T-helper 2 cell (primary cell): ENCODE measurements at places on chromosomes 7 and 10.

DNA sequence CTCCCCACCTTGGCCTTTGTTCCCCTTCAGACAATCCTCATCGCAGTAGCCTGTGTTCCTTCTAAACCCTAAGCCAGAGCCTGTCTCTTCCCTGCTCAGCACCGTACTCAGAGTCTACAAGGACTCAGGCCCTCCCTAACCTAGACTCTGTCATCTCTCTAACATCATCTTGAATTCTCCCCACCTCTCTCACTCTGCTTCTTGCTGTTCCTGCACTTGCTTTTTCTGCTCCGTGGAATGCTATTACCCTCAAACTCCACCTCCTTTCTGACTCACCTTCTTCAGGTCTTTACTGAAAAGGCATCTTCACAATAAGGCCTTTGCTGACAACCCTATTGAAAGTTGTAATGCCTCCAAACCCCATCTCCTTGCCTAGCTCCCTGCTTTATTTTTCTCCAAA is 141.0 kb downstream of the DKK1 start:
- DNase-seq, result no peak

DNA sequence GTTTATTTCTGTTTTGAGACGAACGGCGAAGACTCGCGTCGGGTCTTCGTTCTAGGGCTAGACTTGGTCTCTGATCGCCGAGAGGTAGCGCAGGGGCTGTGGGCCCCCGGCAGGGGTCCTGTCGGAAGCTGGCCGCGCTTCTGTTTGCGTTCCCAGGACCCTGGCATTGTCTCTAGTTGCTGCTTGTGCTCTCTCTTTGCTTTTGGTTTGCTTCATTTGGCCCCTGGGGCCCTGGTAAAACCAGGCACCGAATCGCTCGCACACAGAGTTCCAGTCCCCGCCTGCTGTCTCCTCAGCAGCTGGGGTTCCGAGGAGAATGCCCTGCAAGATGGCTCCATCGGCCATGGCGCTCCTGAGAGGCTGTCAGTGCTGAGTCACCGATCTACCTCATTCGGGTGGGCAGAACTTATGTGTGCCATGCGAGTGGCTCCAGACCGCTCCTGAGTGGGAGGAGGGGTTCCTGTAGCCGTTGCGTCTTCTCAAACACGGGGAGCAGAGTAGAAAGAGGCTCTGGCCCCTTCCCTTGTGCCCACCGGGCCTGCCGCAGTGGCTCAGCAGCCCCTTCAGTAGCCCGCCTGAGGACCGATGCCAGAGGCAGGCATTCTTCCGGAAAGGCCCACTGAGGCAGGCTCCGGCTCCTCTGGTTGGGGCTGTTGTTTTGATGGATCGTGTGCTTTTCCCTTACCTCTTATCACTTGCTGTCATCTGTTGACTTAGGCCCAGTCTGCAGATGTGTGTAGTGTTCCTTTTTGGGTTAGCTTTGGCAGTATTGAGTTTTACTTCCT is 826 bp downstream of the CHPF2 start:
- DNase-seq, result no peak

- DNase-seq, result no peak
These were observed 5.5 kb downstream of the CPA5 start for GRCh38 chr7:130349911-130350782.

GRCh38 chr7:136058546-136058945 is 81.4 kb upstream of the MTPN start:
- no peak for DNase-seq

DNA sequence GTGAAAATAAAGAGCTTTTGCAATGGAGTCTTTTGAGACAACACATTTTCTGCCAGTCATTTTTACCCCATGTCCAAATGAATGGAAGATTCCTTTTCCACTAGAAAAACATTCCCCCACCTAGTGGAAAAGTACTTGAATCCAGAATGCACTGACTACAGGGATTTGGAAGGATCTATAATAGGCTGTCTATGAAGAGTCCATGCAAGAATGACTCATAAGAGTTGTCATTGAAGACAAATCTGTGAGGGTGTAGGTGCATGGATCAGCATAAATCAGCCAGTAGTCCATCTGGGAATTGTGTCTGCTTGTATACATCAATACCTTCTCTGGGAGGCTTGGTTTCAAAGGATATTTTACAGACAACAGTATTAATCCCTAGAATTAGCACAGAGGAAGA is 32.5 kb upstream of the TRUB1 start:
- DNase-seq, result no peak

DNA sequence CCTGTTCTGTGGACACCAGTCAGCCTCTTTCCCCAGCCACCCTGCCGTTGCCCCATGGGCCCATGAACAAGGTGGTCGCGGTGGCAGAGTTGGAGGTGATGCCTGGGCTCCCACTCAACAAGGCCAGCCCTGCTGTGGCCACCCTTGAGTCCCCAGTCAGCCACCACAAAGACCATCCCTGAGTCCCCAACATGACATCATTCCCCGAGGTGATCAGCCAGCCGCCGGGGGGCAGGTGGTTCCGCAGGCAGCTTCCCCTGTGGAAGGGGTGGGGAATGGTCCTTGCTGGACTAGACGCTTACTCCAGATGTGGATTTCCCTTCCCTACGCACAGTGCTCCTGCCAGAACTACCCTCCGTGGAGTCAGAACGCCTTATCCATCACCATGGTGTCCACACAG is 271.7 kb downstream of the PTPRN2 start:
- no peak for DNase-seq

GRCh38 chr7:3725155-3726059 is 424.4 kb downstream of the SDK1 start:
- no peak for DNase-seq

- no peak for DNase-seq
These were observed 46.0 kb downstream of the FOXK1 start for GRCh38 chr7:4727914-4728705.

GRCh38 chr7:18655912-18656311 is 160.4 kb downstream of the HDAC9 start:
- no peak for DNase-seq

- DNase-seq, result no peak
These were observed 390.6 kb downstream of the SDK1 start for GRCh38 chr7:3691478-3692158.

GRCh38 chr10:118710487-118710886 is 44.3 kb downstream of the CACUL1 start:
- no peak for DNase-seq

DNA sequence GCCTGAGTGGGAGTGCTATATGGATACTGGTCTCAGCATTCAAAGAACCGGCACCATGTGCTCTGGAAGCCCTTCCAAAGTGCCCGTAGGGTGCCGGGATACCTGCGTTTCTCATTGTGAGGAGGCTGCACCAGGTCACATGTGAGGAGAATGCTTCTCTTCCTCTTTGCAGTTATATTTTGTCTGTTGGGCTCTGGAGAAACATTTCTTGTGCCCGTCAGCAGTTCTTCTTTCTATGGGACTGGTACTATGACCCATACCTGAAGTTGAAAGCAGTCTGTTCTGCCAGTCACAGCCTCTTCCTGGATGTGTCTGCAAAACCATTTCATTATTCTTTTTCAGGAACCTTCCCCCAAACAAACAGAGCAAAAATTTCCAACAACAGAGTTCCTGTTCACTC is 465.0 kb downstream of the SUGCT start:
- no peak for DNase-seq

DNA sequence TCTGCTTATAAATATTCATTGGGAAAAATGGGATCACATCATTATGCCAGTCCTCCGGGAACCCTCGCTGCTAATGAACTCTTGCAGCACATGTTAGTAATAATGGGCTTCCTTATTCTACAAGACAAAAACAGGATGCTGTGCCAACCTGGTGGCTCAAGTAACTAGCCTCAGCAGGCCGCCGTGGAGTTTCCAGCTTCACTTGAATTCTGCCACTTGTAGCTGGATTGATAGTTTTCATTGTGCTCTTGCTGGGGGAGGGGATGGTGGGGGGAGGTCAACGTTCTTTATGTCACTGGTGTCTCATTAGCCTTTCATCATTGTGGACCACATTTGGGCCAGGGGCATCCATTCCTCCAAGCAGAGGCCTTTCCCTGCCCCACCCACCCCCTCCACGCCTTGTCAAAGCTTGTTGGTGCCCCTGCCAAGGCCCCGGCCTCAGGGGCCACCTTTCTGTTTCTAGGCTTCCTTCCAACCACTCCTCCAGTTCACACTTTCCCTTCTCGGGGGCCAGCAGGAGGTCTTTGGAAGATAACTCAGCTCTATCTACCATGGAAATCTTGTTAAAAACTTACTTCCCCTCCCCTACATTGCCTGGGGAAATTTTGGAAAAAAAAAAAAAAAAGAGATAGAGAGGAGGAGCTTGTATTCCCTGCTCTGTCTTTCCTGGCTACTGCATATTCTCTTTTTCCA is 153.9 kb downstream of the BMPER start:
- DNase-seq, result no peak

DNA sequence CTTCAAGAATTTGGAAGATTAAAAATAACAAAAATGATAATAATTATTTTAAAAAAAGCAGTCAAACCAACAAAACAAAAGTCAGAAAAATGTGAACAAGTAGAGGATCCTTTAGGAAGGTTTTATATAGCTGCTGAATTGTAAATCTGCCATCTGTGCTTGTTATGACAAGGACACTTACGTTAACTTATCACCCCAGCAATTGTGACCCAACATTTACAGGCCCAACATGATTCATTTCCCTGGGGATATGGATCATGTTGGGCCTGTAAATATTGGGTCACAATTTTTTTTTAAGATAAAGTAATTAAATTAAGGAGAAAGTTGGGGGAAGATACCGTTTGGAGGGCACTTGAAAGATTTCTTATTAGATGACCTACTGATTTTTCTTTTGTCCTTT is 261.4 kb upstream of the HABP2 start:
- no peak for DNase-seq

- DNase-seq, result no peak
These were observed 10.2 kb upstream of the CADPS2 start for GRCh38 chr7:122896509-122896908.

GRCh38 chr7:107474104-107474521 is 4.3 kb downstream of the GPR22 start:
- DNase-seq, result no peak

DNA sequence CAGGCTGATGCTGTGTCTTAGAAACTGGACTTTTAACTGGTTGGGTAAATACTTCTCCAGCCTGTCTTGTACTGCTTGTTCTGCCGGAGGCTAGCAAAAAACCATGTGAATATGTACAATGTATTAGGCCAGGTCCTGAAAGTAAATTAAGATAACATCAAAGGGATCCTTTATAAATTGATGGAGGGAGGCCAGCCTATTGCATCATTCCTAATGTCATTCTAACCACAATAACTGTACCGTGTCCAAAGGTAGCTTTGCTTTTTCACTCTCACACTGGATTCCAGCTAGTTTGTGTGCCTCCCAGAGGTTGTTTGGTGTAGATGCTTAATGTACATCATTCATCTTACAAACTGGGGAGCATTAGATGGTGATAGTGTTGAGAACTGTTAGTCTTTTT is 91.2 kb upstream of the SEM1 start:
- no peak for DNase-seq

GRCh38 chr10:122468926-122469781 is 7.8 kb downstream of the HTRA1 start:
- no peak for DNase-seq

GRCh38 chr10:43700306-43700705 is 51.6 kb upstream of the ZNF32 start:
- DNase-seq, result no peak

DNA sequence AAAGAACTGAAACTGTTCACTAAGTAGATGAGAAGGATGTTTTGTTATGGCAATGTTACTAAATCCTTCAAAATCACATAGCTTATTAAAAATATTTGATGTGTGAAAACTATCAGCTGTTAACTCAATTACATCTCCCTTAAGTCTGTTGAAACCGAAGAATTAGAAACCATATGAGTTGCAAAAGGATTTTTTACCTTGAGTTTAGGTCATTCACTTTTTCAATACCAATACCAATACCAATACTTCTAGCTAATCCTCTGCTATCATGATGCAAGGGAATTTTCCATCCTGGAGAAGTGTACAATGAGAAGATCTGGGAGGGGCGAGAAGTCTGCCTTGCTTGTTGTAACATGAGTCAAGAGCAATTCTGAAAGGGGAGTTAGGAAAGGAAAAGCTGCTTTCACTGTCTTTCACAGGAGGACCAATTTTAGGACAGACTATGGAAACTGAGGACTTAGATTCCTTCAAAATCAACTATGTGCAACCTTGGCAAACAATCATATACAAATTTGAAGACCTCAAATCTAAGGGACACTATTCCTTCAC is 199.7 kb downstream of the IMMP2L start:
- DNase-seq, result no peak

GRCh38 chr10:44978570-44979280 is at the start of gene DEPP1:
DEPP1 (minus strand) TSS chr10:44978809; CDS start chr10:44978030, 779 bp downstream.
- no peak for DNase-seq

- no peak for DNase-seq
These were observed 48.8 kb downstream of the PLPP4 start for GRCh38 chr10:120505866-120506265.

DNA sequence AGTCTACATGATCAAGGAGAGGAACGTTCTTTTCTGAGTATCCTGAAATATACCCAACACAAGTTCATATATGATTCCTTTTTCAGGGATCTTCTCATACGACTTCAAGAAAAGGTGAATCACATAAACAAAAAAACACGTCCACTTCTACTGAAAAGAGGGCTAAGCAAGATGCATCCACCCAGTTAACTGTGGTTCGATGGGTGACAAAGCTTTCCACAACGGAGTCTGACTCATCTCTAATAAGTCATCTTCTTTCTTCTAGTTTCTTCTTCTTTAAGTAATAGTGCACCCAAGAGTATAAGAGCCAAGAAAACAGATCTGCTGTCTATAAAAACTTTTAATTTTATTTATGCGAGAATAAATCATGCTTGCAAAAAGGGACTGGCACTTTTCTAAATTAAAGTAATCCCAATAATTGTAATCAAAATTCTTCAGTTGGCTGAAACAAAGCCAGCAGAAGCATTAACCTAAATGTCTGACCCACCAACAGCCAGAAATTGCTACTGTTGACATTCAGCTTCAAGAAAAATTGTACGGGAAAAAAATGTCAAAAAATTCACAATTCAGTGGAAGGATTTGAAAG is 146.9 kb upstream of the ANK3 start:
- DNase-seq, result peak; percentile 61

- no peak for DNase-seq
These were observed 28.8 kb upstream of the CUL1 start for GRCh38 chr7:148669927-148670326.

DNA sequence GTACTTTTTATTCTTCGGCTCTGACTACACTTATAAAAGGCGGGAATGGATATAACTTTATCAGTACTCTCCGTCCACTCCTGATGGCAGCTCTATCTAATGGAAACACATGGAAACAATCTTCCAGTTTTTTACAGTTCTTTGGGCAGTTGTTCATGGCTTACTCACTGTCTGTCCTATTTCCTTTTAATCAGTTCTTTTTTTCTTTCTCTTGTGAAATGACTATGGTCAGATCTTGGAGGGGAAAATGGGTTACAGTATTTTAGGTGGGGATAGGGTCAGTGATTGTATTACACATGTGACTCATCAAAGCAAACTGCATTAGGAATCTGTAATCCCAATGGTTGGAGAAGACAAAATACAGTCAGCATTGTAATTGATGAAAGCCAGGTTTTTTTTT is 112.4 kb downstream of the BICC1 start:
- DNase-seq, result no peak
